ENCODE measurements at places on chromosomes 2 and 18. TPM values are rescaled to one million over a fixed set of nuclear protein-coding genes. Genes with fewer than 3 reads are reported as not detected.
A peak's percentile ranks its signal among the peaks of the same experiment; 100 is the strongest.

The MPP4 gene
- total RNA-seq = 24.4 TPM

DNA sequence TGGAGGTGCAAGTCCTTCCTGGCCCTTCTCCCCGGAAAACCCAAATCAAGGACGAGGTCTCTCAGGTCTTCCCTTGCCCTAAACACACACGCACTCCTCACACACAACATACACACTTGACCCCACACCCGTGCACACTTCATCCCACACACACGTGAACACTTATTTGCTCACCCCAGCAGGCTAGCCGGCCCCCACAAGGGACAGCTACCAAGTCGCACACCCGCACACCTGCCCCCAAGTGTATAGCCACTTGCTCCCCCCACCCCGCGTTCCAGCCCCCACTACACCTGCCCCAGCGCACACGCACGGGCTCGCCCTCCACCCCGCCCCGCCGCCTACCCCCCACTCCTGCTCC lies 359 bp downstream of the TGFBRAP1 start:
- DNase-seq = no peak

DNA sequence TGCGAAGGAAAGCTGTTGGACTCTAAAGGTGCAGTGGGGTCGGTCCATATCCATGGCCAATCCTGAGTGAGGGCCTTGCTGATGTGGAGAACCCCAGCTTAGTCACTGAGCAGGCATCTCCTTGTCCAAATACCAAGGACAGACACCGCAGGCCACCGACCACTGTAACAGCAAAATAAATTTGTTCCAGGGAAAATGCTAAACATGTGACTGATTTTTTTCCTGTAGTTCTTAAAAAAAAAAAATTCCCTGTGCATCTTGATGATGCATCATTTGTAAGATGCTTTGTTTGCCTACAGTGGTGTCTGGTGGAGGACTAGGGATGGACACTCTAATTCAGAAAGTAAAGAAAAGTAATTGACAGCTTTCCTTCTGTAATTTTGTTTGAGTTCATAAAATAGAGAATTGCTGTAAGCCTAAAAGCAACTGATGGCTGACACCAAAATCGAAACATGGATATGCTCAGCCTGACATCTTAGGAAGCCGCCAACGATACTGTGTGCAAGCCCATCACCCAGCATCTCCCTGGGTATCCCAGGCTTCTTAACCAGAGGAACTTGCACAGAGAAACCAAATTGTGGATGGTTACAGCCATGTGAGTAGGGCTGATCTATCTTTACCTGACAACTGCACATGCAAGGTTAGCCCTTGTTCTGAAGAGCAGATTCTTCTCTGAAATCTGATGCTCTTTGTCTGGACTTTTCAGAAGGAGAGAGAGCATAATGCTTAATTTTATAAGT lies 188.6 kb downstream of the ARL4C start:
- no peak for DNase-seq

- no peak for DNase-seq
Observed at GRCh38 chr2:120344976-120345581, 857 bp upstream of the INHBB start.

- DNase-seq = no peak
Observed at GRCh38 chr2:108909275-108909823, 79.7 kb downstream of the EDAR start.

DNA sequence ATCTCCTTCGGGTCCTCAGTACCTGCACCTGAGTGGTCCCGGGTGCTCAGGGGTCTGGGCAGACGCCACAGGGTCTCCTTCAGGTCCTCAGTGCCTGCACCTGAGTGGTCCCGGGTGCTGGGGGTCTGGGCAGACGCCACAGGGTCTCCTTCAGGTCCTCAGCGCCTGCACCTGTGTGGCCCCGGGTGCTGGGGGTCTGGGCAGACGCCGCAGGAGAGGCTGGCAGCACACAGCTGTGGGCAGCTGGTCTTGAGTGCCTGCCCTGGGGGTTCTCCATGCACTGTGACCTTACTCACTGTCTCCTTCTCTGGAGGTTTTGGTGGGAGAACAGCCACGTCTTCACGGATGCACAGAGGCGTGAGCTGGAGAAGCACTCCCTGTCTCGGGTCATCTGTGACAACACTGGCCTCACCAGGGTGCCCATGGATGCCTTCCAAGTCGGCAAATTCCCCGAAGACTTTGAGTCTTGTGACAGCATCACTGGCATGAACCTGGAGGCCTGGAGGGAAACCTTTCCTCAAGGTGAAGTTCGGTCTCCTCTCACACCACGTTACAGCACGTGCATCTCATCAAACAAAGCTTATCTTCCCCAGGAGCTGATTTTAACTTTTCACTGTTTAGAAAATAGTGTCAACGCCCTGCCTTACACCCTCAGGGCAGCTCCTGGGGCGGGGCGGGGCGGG lies 82.6 kb downstream of the TPO start:
- DNase-seq = no peak

GRCh38 chr18:13163167-13163927 lies 55.2 kb upstream of the LDLRAD4 start:
- no peak for DNase-seq

- no peak for DNase-seq
Observed at GRCh38 chr2:211376410-211376809, 820.0 kb downstream of the CPS1 start.

DNA sequence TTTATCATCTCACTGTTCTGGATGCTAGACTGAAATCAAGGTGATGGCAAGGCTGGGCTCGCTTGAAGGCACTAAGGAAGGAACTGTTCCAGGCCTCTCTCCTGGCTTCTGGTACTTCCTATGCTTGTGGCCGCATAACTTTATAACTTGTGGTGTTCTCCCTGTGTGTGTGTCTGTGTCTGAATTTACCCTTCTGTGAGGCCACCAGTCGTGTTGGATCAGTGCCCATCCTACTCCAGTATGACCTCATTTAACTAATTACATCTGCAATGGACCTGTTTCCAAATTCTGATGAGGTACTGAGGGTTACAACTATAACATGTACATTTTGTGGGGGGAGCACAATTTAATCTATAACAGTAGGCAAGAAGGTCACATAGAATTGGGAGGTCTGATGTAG lies 41.6 kb downstream of the LYPD6B start:
- DNase-seq = no peak

GRCh38 chr2:46114996-46115395 lies 182.2 kb upstream of the EPAS1 start:
- no peak for DNase-seq

DNA sequence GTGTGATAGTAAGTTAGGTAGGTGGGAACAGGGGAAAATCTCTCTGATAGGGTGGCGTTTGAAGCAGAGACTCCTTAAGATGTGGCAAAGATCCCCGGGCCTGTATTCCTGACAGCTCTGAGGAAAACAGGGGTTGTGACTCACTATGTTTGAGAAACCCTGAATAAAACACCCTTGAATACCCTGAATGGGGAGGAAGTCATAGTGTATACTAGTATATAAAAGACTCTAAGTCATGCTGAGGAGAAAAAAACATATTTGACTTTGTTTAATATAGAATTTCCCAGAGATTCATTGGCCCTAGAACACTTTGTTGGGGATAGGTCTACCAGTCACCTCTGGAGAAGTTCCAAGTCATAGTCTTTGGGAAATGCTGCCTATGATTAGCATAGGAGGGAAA lies 590.9 kb downstream of the IRS1 start:
- no peak for DNase-seq

DNA sequence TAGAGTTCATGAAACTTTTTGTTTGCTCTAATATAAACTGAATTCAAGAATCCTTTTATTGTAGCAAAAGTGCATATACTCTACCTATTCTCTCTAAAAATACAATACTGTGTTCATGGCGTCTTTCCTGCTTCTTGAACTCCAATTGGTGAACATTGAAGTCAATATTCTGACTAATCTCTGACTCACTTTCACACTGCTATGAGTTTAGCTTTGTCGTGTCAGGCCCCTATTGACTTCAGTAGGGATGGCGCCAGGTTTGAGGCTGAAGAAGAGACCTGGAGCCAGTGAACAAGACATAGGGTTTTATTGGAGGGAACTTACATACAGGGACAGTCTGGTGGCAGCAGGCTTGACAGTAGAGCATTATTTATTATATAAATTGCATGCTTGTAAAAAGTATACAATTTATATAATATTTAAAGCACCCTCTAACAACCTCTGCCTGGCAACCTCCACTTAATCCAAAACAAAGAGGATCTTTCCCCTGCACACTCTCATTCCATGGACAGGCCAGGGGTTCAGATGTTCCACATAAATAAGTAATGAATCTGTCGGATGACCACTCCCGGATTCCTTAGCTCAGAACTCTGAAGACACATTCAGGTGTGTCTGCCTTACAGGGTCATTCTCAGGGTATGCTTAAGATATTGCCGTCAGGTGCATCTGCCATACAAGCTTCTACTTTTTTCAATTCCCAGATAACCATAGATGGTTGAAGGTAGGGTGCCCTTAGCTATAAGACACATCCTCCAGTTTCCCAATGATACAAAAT lies 141.0 kb downstream of the CERS6 start:
- no peak for DNase-seq

DNA sequence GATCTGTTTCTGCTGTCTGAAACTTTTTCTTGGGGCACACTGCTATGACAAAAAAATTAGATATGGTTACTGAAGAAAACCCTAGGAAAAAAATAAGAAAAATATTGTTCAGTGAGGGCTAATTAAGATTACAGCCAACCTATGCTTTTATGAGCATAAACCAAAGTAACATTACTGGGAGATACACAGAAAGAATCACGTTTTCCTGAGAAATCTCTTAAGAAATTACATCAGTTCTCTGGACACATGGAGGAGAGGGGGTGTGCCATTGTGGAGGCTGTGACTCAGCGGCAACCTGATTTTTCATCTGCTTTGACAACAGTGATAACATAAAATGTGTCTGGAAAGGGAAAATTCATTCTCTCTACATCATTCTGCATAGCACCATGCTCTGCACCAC lies 13.4 kb upstream of the NMI start:
- DNase-seq = no peak

- DNase-seq = no peak
Observed at GRCh38 chr18:8290913-8291312, 318.3 kb upstream of the RAB12 start.

- DNase-seq = no peak
Observed at GRCh38 chr2:208565690-208566416, 159.3 kb downstream of the PTH2R start.

DNA sequence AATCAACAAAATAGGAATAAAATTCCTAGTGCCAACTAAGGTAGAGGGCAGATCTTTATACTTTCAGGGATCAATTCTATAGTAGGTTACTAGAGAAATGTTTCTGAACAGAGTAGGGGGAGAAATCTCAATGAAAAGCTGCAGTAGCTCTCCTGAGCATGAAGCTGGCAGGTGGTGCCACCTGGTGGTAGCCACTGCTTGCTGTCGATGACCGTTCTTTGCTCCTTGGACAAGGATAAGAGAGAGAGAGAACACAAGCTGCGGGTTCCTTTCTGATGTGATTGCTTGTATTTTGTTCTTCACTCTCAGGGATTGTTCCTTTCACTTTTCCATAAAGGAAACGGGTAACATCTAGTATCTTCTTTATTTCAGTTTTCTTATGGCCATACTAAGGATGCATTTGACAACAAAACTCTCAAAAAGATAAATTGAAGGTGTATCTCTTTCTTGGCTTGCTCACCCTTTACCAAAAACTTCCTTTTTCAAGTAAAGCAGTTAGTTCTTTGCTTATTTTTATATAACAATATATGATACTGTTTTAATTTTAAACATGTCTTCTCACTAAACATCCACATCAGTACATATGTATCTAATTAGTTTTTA lies 18.6 kb upstream of the MRPL19 start:
- peak; percentile 66 for DNase-seq
